Erythroblast (primary cell): ENCODE measurements at places on chromosomes 4 and X.

GRCh38 chr4:10740891-10741620, 56.5 kb upstream of the CLNK start:
- DNase-seq, result no peak

DNA sequence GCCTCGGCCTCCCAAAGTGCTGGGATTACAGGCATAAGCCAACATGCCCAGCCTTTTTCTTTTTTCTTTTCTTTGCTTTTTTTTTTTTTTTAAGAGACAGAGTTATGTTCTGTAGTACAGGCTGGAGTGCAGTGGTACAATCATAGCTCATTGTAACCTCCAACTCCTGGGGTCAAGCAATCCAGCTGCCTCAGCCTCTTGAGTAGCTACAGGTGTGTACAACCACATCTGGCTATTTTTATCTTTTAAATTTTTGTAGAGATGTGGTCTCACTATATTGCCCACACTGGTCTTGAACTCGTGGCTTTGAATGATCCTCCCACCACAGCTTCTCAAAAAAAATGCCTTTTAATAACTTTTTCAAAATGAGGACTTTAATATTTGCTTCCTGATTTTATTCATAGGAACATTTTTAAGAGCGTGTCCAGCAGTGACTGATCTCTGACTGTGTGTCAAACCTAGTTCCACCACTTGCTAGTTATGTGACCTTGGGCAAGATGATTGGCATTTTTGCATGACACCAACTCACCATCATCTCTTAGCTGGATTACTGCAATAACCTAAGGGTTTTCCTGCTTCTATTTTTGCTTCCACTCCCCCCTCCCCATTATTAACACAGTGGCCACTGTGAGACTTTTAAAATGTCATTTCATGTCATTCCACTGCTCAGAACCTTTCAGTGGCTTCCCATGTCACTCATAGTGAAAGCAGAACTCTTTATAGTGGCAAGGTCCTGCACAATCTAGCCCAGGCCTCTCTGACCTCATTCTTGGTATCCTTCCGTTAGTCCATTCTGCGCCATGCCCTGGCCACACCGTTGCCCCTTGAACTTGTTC, 4.5 kb upstream of the TNIP3 start:
- DNase-seq, result no peak

- DNase-seq, result no peak
These were observed 93.3 kb upstream of the PDE5A start for GRCh38 chr4:119721878-119722277.

DNA sequence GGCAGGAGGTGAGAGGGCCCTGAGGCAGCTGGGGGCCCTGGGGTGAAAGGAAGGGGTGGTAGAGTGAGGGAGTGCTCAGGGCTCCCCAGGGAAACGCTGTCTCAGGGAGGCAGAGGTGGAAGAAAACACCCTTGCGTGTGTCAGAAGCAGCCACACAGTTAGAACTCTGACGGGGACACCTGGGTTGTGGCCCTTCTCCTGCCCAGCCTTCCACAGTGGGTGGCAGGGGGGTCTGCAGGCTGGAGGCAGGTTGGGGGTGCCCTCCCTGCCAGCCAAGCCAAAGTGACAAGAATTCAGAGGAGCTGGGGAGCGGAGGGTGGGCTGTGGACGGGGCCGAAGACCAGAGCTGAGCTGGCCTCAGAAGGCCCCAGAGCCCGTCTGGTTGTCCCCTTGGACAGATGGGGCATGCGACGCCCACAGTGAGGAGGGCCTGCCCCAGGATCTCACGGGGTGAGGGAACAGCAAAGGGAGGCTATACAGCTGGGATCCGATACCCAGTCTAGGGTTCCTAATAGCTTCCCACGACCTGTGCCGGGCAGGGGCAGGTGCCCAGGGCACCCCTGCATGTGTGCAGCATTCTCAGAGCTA, 105.2 kb upstream of the ADRA2C start:
- no peak for DNase-seq

DNA sequence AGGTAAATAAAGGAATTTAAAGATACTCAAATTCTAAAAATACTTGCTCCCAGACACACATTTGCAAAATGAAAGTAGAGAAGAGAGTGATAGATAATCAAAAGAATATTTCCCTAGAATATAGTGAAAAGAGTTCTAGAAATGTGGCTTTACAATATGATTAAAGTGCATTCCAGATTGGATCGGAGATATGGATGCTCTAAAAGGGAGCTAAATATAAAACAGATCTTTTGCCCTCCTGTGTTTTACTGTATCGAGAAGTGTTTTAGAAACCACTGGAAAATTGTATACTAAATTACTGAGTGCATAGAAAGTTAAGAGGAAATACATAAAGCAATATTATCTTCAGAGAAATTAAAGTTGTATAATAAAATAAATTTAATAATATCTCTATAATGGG, 1392.0 kb downstream of the TECRL start:
- DNase-seq, result no peak

DNA sequence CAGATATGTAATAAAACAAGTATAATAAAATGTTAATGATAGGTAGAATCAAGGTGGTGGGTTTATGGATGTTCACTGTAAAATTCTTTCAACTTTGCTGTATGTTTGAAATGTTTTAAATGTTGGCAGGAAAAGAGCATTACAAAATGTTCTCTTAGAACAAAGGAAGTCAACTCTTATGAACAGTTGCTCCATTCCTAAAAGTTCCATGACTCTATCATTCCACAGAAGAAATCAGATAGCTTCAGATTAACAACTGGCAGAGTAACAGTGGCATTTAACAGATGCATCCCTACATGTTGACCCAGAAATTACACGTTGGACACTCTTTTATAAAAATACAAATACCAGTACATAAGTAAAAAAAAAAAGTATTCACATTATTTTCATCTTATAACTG, 2023.7 kb downstream of the ARAP2 start:
- DNase-seq, result no peak

DNA sequence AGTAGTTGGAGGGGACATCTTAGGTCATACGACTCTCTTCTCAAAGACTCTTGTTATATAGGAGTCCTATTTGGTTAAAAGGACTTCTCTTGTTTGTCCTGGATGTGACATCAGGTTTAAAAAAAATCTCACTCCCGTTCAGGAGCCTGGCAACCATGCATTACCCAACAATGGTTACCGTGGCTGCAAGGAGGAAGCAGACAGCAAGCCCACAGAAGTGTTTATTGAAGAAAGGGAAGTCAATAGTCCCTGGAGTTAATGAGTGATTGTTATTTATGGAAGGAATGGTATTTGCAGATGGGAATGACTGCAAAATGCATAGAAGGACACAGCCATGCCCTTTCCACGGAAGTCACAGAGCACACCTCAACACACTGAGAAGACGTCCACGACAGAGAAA, 75.9 kb upstream of the ENPP6 start:
- no peak for DNase-seq

GRCh38 chrX:109783701-109784079, 50.6 kb upstream of the ACSL4 start:
- DNase-seq, result no peak

DNA sequence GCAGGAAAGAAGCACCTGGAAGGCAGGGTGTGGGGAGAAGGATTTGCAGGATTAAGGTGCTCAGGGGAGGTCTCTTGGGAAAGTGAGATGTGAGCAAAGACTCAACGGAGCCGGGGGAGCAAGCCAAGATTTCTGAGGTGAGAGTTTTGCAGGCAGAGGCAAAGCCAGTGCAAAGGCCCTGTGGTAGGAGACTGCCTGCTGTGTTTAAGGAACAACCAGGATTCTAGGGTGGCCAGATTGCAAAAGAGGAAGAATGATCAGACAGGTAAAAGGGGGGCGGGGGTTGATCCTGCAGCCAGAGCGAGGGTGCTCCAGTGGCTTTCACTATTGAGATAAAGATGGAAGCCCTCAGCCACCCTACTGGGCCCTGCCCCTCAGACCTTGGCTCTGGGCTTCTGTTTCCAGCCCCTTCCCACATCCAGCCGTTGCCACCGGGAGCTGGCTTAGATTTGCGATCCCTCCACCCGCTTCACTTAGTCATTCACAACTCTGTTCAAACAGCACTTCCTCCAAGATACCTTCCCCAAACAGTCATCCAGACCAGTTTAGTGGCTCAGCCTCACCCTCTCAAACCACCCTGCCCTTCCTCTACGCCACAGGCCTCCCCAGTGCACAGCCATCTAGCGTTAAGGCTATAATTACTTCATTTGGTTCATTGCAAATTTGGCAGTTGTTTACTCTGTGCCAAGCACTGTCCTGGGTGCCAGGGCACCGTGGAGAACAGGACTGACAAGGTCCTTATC, 23.3 kb upstream of the BCOR start:
- no peak for DNase-seq

DNA sequence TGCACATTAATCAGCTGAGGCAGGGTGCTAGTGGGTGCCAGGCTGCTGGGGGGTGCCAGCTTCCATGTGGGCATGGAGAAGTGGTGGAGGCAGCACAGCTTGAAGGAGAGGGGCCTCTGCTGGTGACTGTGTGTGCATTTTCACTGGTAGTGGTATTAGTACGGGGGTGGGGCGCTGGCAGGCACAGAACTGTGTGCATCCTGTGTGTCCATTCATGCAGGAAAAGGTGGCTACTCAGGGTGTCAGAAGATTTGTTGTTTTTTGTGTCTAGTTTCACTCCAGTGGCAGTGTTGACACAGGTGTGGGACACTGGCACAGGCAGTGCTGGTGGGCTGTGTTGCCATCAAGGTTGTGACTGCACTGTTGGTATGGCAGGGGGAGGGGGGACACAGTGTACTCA, 1303.6 kb downstream of the FAM133A start:
- DNase-seq, result no peak

DNA sequence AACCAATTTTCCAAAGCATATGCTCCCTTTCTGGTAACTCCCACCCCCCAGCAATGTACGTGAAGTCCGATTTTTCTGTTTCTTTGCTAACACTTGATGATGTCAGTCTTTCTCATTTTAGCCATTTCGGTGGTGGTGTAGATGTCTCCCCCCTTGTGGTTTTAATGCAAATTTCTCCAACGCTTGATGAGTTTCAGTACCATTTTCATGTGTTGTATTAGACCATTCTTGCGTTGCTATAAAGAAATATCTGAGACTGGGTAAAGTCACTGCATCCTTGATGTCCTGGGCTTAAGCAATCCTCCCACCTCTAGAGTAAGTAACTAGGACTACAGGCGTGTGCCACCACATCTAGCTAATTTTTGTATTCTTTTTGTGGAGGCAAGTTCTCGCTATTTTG, 148.4 kb upstream of the VCX3A start:
- no peak for DNase-seq

DNA sequence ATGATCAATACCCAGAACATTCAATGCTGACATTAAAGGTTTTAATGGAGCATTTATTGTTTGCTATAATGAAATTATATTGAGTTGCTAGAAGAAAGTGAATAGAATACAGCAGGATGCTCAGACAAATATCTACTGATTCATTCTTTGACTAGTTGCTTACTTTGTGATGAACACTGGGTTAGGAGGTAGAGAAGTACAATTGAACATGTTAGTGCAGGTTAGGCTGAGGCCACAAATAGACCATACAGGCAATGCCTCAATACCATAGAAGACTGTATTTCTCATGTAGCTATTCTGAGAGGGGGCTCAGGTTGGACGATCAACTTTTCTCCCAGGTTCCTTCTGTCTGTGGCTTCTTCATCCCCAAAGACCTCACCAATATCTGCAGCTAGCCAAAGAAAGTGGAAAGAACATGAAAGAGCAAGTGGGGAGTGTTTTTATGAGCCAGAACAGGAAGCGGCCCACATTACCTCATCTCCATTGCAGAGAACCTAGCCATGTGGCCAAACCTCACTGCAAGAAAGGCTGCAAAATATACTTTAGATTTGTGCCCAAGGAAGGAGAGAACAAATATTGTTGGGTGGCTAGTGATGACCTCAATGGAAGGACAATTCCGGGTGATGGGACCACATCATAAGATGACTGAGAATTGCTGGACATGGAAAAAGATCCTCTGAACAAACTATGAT, 180.3 kb upstream of the GATB start:
- DNase-seq, result no peak

DNA sequence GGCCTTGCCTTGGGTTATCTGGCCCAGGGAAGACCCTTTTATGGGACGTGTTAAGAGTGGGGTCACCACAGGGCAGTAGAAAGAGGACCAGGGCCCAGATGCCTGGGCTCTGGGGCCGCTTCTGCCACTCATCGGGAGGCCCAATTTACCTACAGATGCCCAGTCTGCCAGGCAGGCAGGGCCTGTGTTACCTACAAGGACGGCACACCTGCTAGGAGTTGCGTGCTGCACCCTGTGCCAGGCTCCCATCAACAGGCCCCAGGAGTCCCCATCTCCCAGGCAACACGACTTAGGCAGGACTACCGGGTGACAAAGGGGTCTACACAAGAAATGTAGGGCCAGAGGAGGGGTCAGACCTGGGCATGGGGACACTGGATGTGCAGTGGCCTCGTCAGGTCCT, 34.6 kb downstream of the WDR1 start:
- no peak for DNase-seq

GRCh38 chr4:156191044-156191781, 237.5 kb upstream of the CTSO start:
- no peak for DNase-seq

DNA sequence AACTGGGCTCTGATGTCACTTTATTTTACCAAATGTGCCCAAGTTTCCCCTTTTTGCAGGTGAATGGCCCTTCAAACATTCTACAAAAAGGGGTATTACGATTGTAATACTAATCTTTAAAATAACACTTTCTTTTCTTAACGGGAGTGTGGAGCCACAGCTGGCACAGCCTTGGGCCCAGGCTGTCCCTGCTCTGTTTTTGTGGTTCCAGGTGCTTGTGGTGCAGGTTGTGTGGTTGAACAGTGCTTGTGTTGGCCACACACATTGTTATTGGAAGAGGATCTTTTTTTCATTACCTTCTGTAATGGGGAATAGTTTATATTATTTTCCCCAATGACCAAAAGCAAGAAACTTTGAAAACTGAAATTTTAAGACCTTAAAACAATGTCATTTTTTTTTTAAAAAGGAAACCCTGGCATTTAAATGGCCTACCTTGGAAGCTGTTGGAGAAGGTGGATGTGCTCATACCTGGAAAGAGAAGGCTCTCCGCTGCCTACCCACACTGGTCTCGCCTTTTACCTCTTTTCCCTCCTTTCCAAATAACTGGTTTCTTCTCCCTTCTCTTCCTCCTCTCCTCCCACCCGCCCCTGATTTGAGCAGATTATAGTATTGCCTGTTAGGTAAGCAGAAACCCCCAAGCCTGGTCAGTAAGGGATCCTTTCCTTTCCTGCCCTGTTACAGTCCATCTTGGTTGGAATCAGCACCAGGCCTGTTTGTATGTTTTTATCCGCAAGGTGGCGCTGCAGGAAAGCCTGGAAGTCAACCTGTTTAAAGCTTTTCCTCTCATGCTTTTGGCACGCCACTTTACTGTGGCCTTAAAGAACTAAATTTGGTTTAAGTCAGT, 28.6 kb downstream of the HADH start:
- DNase-seq, result peak; percentile 87

GRCh38 chrX:129830494-129830893, 13.2 kb downstream of the ZDHHC9 start:
- DNase-seq, result no peak
